ENCODE measurements at places on chromosomes 7 and 10.

DNA sequence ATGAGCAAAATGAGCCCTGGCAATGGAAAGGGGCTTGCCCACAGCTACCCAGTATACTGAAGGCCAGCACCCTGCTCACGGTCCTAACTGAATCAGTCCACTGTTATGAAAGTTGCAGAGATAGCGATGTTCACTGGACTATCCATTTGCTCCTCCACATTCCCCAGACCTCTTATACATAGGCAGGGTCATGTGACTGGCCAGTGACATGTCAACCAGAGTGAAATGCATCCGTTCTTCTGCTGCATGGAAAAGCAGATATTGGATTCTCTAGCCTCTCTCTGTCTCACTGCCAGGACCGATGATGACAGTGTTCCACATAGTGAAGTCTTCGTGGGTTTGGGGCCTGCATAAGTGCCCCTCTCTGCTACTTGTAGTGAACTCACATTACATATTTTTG, 503.4 kb downstream of the RPS24 start:
- no peak for DNase-seq

DNA sequence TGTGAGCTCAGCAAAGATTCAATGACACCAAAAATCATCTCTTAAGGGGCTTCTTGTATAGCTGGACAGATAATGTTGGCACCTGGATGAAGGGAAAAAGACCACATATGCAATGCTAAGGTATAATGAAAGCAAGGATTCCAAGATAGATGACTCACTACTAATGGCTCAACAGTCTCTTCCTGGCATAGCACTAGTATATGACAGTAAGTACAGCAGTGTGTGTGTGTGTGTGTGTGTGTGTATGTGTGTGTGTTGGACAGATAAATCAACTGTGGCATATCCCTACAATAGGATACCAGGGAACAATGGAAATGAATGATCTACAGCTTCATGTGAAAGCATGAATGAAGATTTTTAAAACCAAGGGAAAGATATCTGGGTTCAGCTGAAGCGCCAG, 257.1 kb downstream of the SFMBT2 start:
- DNase-seq: no peak

- no peak for DNase-seq
These were observed 105.4 kb upstream of the GLI3 start for GRCh38 chr7:42342381-42342780.

DNA sequence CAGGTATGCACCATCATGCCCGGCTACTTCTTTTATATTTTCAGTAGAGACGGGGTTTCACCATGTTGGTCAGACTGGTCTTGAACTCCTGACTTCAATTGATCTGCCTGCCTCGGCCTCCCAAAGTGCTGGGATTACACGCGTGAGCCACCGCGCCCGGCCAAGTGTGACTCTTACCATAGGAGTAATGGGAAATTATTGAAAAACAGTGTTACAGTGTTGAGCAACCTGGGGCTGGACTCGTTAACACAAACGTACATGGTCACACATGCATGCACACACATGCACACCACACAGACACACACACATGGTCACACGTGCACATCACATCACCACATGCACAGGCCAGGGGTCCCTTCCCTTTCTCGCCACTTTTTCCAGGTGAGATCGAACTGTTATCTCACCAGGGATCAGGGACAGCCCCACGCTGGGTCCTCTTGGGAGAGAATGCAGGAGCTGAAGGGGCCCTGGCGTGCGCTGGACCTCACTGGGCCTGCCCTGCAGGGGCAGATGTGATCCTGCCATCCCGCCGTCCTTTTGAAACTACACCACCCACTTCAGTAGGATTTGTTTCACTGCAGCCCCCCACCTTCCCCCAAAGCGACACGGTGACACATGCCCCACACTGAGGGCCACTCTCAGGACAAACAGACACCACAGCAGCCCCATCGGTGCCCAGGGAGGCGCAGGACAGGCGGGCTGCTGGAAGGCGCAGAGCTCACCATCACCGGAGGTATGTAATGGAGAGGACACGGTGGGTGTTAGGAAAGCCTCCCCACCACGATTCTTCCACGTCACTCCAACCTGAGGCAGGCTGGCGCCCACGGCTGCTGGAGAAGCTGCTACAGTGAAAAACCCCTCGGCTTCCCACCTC, 10.2 kb downstream of the RADIL start:
- no peak for DNase-seq

DNA sequence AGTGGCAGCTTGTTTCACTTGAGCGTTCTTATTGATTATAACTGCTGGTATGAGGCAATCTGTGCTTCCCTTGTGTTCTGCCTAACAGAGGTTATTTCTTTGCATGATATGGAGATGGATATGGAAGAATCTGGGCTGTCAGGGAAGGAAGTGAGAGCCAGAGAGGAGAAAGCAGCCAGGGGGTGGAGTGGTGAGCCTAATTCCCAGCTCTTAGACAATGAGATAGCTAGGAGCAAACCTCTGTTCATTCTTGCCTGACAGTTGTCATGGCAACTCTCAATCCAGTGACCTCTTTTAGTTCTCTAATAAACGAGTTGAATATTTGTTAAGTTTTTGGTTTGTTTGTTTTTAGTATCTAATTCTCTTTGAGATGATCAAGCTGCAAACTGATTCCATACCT, 214.3 kb downstream of the NRG3 start:
- DNase-seq: no peak

- no peak for DNase-seq
These were observed 9.9 kb downstream of the PIP4K2A start for GRCh38 chr10:22704471-22704911.

- DNase-seq: no peak
These were observed 205.9 kb downstream of the MBL2 start for GRCh38 chr10:52566471-52567246.

DNA sequence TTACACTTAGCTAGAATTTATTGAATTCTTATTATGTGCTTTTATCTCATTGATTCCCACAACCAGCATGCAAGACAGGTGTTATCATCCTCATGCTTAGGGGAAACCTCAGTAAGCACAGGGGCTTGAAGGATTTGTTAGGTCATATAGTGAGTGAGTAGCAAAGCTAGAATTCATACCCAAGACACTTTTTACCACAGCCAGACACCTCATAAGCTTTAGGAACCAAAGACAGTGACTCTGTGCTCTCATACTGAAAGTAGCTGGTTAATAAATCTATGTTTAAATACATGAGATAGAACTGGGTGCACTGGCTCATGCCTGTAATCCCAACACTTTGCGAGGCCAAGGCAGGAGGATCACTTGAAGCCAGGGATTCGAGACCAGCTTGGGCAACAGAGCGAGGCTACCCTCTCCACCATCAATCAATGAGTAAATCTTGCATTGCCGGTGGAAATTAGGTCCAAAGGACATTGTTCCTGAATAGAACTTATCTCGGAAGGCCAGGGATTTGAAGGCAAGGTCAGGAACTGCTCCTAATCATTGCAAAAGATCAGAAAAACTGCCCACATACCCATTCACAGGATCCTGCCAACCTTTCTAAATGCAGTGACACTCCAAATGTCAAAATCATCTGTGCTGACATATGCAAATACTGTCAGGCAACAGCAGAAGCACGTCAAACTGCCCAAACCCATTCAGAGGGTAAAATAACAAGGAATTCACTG, 523.5 kb downstream of the PARD3 start:
- no peak for DNase-seq

DNA sequence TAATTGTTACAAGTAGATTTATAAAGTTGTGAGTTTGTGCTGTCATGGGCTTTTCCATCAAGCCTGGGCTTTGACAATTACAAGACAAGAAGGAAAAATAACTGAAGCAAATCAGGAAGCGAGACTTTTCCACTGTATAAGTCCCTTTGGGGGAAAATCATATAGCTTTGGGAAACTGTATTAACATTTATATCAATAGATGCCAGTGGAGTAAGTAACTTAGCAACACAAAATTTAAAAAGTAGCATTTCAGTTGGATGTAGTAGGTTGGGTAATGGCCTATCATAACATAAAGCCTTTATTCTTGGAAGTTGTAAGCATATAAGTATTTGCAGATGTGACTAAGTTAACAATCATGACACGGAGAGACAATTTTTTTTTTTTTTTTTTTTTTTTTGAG, 931.1 kb downstream of the CNTNAP2 start:
- DNase-seq: no peak

DNA sequence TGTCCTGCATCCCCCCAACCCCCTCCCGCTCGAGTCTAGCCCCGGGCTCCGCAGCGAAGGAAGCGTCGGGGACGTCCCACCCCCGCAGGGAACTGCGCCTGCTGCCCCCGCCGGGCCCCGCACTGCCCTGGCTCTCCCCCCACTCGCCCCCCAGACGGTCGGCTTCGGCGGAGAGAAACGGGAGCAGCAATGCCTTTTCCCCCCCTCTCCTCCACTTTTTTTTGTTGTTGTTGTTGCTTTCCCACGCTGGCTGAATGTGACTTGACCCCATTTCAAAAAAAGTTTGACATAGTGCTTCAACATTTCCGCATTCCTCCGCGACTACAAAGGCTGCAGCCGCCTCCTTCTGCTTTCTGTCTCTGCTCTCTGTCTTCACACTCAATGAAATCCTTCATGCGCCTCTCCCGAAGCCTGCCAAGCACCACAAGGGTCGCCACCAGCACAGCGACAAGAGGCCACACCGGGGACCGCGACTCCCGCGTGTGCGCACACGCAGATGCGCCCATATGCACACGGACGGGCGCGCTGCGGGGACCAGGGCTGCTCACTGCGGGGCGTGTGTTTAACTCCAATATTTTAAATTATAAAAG, 1.0 kb downstream of the CDK6 start:
- peak; percentile 65 for DNase-seq

- DNase-seq: peak; percentile 14
These were observed 38.8 kb downstream of the PSAP start for GRCh38 chr10:71812016-71812912.

DNA sequence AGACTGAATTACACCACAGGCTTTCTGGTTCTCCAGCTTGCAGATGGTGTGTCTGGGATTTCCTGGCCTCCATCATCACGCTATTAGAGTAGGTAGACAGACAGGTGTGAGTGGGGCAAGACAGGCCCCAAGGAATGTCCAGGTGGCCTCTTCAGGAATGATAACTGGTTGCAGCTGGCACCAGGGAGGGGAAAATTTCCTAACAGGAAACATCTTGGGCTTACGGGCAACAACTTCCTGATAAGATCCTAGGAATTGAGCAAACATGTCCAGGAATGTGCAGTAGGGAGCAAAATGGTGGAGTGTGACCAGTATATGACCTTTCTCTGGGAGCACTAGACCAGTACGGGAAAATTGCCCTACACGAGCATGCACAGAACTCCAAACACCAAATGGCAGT, 11.3 kb downstream of the XRCC2 start:
- no peak for DNase-seq

Data from NK-92 treated with Interleukin-12 subunit alpha and Interleukin-12 subunit beta, amount 100 ng/mL, for 24 hours (cell line).